ENCODE measurements at places on chromosomes 5 and 9. TPM values are rescaled to one million over a fixed set of nuclear protein-coding genes. Genes with fewer than 3 reads are reported as not detected.

DNA sequence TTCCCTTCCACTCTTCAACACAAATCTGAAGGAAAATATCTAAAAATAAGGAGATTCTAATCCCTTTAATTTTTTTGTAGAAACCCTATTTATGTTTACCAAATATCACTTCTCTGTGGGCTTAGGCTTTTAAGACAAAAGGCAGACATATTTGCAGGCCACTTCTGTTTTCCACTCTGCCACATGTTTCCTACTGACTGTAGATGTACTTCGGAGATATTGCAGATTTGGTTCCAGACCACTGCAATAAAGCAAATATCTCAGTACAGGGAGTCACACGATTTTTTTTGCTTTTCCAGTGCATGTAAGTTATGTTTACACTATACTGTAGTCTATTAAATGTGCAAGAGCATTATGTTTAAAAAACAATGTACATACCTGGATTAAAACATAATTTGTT lies 219.0 kb downstream of the SREK1 start:
- DNase-seq, result no peak

- no peak for DNase-seq
Observed at GRCh38 chr5:138606378-138607064, 31.3 kb upstream of the HSPA9 start.

DNA sequence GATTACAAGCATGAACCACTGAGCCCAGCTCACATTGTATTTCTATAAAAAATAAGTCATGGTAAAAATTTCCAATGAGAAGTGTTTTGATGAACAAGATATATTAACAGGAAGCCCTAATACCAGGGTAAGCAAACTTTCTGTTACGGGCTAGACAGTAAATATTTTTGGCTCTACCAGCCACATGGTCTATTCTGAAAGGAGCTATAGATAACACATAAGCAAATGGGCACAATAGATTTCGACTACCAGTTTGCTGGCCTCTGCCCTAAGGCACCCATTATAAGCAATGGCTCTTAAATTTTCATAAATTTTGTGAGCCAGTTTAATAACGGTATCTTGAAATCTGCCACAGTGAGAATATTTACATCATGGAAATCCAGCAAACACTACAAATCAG lies 8.1 kb downstream of the UBQLN1 start:
- DNase-seq, result no peak

GRCh38 chr5:158074992-158075769 lies 216.2 kb upstream of the CLINT1 start:
- DNase-seq, result peak; percentile 95

GRCh38 chr5:141778206-141778605 lies 96.2 kb upstream of the ARAP3 start:
- no peak for DNase-seq

DNA sequence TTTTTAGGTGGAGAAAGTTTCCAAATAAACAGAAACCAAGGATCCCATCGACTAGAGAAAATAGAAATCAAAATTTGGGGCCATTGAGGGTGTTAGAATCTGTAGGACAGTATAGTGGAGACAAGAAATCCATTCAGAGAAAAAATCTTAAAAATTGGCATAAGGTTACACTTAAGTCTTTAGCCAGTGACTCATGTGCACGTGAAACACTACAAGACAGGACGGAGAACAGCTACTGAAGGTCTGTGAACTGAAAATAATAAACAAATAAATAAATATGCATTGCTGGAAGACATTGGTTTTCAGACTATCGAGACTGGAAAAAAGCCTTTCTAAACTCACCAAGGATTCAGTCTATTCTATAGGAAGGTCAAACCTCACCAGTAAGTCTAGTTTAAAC lies 1955.5 kb downstream of the MAT2B start:
- no peak for DNase-seq

DNA sequence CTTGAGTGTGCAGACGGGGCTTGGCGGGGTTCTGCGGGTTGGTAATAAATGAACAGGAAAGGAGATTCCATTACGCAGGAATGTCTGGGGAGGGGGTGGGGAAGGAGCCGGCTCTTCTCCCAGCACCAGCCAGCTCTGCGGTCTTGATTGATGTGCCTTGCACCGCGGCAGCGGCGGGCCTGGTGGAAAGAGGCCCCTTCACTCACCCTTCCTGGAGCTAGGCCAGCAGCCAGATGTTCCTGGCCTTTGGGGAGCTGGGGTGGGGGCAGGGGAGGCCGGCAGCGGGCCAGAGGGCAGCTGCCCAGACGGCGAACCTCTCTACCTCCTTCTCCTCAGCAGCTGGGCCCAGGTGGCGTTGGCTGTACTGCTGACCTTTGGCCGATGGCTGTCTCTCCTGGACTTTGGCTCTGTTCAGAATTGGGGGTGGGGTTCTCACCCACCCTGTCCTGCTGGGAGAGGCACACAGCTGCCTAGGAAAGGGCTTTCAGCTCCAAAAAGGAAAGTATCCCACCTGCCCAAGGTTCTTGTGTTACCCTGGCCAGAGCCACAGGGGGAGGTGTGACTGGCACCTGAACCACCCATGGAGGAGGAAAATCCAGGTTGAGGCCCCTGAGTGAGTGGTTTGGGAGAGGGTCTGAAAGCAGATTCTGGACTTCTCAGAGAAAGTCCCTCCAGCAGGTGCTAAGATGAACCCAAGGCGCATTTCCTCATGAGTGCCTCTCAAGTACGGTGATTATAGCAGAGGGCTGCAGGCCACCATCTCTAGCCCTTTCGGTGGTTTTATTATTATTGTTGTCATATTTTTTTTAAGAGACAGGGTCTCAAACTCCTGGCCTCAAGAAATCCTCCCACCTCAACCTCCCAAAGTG lies 58.0 kb upstream of the SYNPO start:
- DNase-seq, result peak; percentile 35

SPINK4 gene
- not detected for total RNA-seq

CD72 gene
- total RNA-seq, result 1.6 TPM
